ENCODE measurements at places on chromosomes 3 and 15.

DNA sequence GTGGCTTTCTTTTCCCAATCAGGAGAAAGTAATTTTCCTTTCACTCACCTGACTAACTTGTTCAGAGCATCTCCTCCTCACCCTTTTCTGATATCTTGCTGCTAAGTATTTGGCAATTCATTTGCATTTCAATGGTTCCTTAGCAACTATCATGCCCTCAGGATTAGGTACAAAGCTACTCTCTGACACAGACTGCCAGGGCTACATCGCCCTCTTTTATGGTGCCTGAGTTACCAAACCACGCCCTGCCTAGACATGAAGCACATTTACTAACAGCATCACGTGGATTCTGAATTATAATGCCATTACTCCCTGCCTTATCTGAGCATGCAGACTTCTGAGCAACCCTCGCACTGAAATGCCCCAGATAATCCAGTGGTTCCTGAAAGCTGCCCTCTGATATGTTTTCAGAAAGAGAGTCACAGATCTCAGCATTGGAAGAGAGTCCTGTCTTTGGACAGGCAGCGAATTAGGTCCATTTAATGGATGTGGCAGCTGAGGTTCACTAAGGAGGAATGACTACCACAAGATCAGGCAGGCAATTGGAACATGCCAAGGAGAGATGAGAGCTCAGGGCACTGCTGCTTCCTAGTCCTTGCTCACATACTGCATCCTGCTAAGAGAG lies 14.5 kb downstream of the EPHB1 start:
- no peak for DNase-seq

DNA sequence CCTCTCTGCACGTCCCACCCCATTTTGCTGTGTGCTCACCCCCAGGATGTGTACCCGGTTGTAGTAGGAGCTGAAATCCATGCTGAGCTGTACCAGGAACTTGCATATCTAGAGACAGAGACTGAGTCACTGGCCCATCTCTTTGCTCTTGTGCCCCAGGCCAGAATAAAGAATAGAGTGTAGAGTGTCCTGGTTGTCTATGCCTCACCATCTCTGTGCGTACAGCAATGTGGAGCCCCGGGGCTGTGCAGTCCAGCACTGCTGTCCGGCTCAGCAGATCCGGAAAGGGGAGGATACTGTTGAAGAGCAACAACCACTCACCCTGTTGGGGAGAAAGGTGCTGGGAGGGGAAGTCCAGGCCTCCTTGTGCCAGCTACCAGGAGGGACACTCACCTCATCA lies 2.6 kb downstream of the DALRD3 start:
- no peak for DNase-seq

DNA sequence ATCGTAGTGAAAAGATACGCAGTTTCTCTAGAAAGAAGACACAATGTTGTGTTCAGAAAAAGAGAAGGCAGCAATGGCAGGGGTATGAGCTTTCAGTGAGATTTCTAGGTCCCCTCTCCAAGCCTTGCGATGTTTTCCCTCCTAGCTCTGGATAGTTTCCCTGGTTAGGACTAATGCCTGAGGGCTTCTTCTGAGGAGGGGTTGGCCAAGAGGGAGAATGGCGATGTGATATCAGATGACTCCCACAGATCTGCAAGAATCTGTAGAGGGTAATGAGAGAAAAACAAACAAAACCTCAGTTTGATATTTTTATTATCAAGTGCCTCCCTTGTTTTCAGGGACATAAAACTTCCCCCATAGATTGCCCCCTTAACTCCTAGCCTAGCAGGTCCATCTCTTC lies 4.1 kb upstream of the CLDN1 start:
- DNase-seq, result no peak

DNA sequence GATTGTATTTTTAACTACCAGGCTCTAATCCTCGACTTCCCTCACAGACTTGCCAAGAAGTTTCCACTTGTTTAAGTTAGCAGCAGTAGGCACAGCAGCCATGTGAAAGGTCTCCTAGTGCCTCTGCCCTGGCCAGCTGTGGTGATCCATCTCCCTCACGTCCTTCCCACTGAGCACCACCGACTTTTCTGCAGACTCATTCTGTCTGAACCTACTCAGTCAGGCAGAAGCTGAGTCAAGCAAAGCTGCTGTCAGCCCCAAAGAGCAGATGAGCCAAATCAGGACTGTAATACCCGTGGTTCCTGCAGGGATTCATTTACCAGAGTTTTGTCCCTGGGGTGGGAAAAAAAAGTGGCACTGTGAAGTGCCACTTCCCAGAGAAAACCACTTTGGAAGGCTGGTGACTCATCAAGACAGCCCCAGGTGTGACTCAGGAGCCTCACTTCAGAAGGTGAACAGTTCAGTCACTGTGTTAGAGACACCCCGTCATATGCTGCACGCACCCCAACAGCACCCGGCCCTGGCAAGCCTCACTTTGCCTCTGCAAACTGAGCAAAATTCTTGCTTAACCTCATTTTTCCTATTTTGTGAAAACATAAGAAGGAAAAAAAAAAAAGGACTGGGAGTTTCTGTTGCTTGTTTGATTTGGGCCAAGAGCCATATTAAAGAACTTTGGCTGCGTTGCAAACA lies 76.0 kb downstream of the WWTR1 start:
- DNase-seq, result no peak

DNA sequence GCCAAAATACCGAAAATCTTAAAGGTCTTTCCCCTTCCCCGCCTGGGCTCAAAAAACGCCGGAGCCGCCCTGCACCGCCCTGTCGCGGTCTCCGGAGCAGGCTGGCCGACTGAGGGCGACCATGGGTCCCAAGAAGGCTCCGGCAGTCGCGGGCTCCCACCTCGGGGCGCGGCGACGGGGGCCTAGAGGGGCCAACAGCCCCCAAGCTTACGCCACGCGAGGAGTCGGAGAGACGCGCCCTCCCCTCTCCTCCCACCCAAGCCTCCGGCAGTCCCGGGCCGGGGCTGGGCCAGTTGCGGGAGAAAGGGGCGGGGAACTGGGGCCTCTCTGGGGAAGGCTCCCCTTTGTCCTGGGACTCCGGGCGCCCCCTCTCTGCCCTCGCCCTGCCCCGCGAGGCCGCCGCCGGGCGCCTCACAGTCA lies 69.2 kb downstream of the GOLGA8B start:
- DNase-seq, result no peak

DNA sequence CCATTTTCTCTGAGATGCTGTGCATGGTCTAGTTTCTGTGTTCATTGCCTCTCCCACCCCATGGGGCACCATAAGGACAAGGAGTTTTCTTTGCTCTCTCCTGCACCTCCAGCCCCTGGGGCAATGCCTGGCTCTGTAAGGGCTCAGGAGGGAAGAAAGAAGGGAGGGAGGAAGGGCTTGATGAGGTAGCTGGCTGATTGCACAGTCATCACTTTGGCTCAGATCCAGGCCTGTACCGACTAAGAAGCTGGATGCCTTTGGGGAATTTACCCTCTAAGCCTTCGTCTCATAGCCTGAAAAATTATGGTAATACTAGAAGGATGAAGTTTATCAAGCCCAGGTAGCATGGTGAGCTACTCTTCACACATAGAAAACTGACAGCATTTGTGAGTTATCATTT lies 382.9 kb downstream of the GABRG3 start:
- DNase-seq, result no peak

DNA sequence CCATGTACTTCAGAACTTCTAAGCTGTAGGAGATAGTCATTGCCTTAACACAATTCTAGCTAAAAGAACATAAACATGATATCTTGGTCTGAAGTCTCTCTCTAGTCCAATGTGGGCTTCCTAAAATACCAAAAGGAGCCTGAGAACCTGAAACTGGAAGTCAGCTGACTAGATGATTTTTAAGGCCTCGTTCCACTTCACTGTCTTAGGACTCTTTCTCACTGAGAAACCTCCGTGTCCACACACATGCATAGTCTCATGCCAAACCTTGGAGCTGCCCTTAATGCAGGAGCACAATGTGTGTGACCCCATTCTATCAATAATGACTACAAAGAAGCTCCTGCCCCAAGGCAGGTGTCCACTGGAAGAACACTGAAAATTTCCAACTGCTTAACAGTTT lies 87.7 kb downstream of the ETFA start:
- DNase-seq, result no peak

DNA sequence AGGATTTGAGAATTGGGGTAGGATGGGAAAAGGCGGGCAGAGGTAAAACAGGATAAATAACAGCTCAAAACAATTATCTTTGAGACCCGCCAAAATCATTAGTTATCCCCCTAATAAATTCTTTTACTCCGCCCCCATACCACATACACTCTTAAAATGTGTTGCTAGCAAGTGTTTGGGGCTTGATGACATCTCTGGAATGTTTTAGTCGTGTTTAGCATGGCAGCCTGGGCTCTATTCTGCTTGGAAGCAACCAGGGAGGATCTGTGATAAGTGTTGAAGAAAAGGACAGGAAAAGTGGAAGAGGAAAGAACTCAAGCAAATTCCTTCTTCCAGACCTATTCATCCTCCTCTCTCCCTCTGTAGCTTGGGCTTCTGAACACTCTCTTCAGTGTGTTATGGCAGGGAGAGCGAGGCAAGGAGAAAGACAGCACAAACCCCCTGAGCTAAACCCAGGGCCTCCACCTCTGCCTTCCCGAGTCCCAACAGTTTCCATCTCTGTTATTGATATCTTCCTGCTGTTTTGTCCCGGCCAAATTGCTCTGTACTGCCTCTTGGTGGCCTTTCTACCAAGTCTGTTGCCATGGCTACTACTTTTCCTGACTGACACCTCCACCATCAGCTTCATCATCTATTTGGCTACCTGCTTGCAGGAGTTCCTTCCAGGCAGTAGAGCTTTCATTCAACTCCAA lies 135.8 kb downstream of the RPL22L1 start:
- no peak for DNase-seq

GRCh38 chr15:66411190-66411589 lies 24.5 kb downstream of the MAP2K1 start:
- no peak for DNase-seq

GRCh38 chr3:127747751-127748521 lies 74.4 kb downstream of the MGLL start:
- peak; percentile 35 for DNase-seq
